ENCODE measurements at places on chromosomes 3 and 15. TPM values are rescaled to one million over a fixed set of nuclear protein-coding genes. Genes with fewer than 3 reads are reported as not detected.

- no peaks in the 10 kb centered on the region for H3K36me3 ChIP-seq
- DNase-seq = peak; percentile 96
- no peaks in the 10 kb centered on the region for H3K4me1 ChIP-seq
- H3K4me3 ChIP-seq = no peak overlapping the region
- H3K27ac ChIP-seq = no peak overlapping the region
Observed at GRCh38 chr15:20643829-20644425, 102.3 kb upstream of the GOLGA6L6 start.

- no peaks in the 10 kb centered on the region for H3K4me1 ChIP-seq
- no peak within 1 kb of the TSS for H3K4me3 ChIP-seq
- H3K27ac ChIP-seq = no peak within 1 kb of the TSS
- DNase-seq = no peak
- no peaks in the 10 kb centered on the region for H3K36me3 ChIP-seq
Observed at GRCh38 chr3:3110299-3110630, at the start of gene IL5RA. Gene IL5RA, minus strand, starts transcription at chr3:3110374. Its CDS starts 5,390 bp downstream, at chr3:3104984.

GRCh38 chr3:151377768-151378385, 6.7 kb downstream of the P2RY12 start:
- H3K4me1 ChIP-seq = peaks cover 7% of the 10 kb centered on the region
- no peak overlapping the region for H3K4me3 ChIP-seq
- no peak overlapping the region for H3K27ac ChIP-seq

- peaks cover 30% of the 10 kb centered on the region for H3K4me1 ChIP-seq
- no peaks in the 10 kb centered on the region for H3K27me3 ChIP-seq
- H3K27ac ChIP-seq = no peak overlapping the region
- no peak for DNase-seq
- H3K36me3 ChIP-seq = no peaks in the 10 kb centered on the region
Observed at GRCh38 chr3:190180268-190180667, 59.6 kb upstream of the P3H2 start.

DNA sequence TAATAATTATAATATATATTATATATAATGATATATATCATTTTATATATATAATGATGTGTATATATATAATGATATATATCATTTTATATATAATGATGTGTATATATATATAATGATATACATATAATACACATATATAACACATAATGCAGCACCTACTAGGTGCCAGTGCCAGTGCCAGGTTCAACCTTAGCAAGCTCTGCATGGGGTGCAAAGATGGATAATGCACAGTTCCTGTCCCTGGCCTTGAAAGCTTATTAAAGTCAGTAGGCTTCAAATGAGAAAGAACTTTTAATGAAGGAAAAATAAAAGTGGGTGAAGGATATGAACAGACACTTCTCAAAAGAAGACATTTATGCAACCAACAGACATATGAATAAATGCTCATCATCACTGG, 192.7 kb upstream of the SLC2A2 start:
- no peak overlapping the region for H3K27ac ChIP-seq
- no peaks in the 10 kb centered on the region for H3K4me1 ChIP-seq
- no peak for DNase-seq
- no peak overlapping the region for H3K4me3 ChIP-seq
- H3K27me3 ChIP-seq = no peaks in the 10 kb centered on the region

- H3K4me3 ChIP-seq = no peak overlapping the region
- H3K4me1 ChIP-seq = no peaks in the 10 kb centered on the region
- DNase-seq = no peak
- H3K27me3 ChIP-seq = no peaks in the 10 kb centered on the region
- H3K27ac ChIP-seq = no peak overlapping the region
Observed at GRCh38 chr15:90375071-90375470, 13.0 kb upstream of the IQGAP1 start.

GRCh38 chr3:57007521-57008460, 52.7 kb upstream of the SPATA12 start:
- peaks cover 3% of the 10 kb centered on the region for H3K36me3 ChIP-seq
- no peaks in the 10 kb centered on the region for H3K27me3 ChIP-seq
- peak overlapping the region; percentile 44 for H3K4me3 ChIP-seq
- peak overlapping the region; percentile 93 for H3K27ac ChIP-seq

BCHE gene
- total RNA-seq = 1.6 TPM

DNA sequence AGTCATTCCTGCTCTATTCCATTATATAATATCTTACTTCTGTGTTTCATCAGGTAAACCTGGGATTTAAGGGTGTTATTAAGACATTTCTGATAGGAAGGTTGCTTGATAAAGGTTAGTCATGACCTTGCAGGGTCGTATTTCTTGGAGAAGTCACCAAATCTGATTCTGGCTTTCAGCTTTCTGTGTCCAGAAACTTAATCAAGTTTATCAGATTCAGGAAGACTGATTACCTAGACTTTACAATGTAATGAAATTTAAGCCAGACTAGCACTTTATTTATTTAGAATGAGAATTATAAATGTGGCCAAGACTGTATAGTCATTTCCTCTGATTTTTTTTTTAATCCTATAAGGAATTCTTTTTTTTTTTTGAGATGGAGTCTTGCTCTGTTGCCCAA, 81.9 kb downstream of the NEO1 start:
- H3K4me1 ChIP-seq = peaks cover 4% of the 10 kb centered on the region
- no peak overlapping the region for H3K27ac ChIP-seq
- H3K4me3 ChIP-seq = no peak overlapping the region
- H3K27me3 ChIP-seq = no peaks in the 10 kb centered on the region

GRCh38 chr3:151552589-151552988, 91.7 kb upstream of the IGSF10 start:
- no peak for DNase-seq
- peaks cover 27% of the 10 kb centered on the region for H3K4me1 ChIP-seq
- H3K36me3 ChIP-seq = no peaks in the 10 kb centered on the region
- no peak overlapping the region for H3K4me3 ChIP-seq

GRCh38 chr3:177446165-177446601, 248.9 kb upstream of the TBL1XR1 start:
- no peak overlapping the region for H3K4me3 ChIP-seq
- DNase-seq = no peak
- peaks cover 21% of the 10 kb centered on the region for H3K4me1 ChIP-seq

GRCh38 chr3:77967621-77968020, 927.7 kb downstream of the ROBO2 start:
- H3K27me3 ChIP-seq = no peaks in the 10 kb centered on the region
- peaks cover 6% of the 10 kb centered on the region for H3K4me1 ChIP-seq
- no peaks in the 10 kb centered on the region for H3K36me3 ChIP-seq
- no peak for DNase-seq
- no peak overlapping the region for H3K27ac ChIP-seq

GRCh38 chr3:58414538-58415197, 19.0 kb downstream of the PDHB start:
- H3K27me3 ChIP-seq = no peaks in the 10 kb centered on the region
- no peak for DNase-seq
- H3K27ac ChIP-seq = peak overlapping the region; percentile 58
- no peak overlapping the region for H3K4me3 ChIP-seq
- H3K36me3 ChIP-seq = peaks cover 18% of the 10 kb centered on the region

- peak overlapping the region; percentile 94 for H3K27ac ChIP-seq
- H3K4me1 ChIP-seq = peaks cover 50% of the 10 kb centered on the region
- DNase-seq = no peak
- H3K27me3 ChIP-seq = no peaks in the 10 kb centered on the region
Observed at GRCh38 chr3:52679199-52679538, 6.5 kb downstream of the PBRM1 start.

DNA sequence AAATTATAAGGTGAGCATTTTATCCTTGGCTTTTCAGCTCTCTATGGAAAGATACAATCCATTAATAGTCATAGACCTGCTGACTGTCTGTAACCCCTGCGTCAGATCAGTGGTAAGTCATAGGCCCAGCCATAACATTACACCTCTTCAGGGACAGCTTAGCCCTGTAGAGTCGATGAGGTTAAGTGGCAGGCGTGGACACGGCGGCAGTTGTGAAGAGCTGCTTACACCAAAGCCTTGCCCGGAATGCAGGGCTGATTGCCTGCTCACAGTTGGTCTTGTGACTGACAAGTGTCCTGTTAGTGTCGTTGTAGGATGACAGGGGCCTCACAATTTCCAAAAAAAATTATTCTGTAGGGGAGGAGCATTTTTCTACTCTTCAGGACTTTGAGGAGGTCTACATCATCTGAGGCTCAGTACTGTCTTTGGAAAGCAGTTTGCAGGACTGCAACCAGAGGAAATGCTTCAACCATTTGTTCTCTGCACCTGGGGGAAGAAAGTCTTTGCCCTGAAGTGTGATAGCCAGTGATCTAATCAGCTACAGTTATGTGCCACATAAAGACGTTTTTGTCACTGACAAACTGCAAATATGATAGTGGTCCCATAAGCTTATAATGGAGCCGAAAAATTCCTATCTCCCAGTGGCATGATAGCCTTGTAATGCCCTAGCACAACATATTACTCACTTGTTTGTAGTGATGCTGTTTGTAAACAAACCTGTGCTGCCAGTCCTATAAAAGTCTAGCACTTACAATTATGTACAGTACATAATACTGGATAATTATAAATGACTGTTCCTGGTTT, 14.9 kb upstream of the SELENOT start:
- H3K36me3 ChIP-seq = peaks cover 9% of the 10 kb centered on the region
- no peak for DNase-seq
- H3K27ac ChIP-seq = no peak overlapping the region
- no peak overlapping the region for H3K4me3 ChIP-seq
- no peaks in the 10 kb centered on the region for H3K27me3 ChIP-seq

- H3K4me1 ChIP-seq = peaks cover 54% of the 10 kb centered on the region
- peak overlapping the region; percentile 83 for H3K27ac ChIP-seq
- no peak overlapping the region for H3K4me3 ChIP-seq
- no peak for DNase-seq
Observed at GRCh38 chr15:77506311-77507142, 85.8 kb downstream of the HMG20A start.

- H3K4me3 ChIP-seq = no peak overlapping the region
- H3K4me1 ChIP-seq = peaks cover 9% of the 10 kb centered on the region
- H3K27me3 ChIP-seq = peaks cover 71% of the 10 kb centered on the region
- no peak overlapping the region for H3K27ac ChIP-seq
- no peaks in the 10 kb centered on the region for H3K36me3 ChIP-seq
Observed at GRCh38 chr3:10964537-10965167, 27.9 kb upstream of the SLC6A1 start.

GRCh38 chr15:89665449-89666181, 10.3 kb upstream of the KIF7 start:
- H3K27ac ChIP-seq = peak overlapping the region; percentile 63
- peak overlapping the region; percentile 51 for H3K4me3 ChIP-seq
- H3K36me3 ChIP-seq = no peaks in the 10 kb centered on the region

GPR149 gene
- not detected for total RNA-seq
